ENCODE measurements at places on chromosomes 1 and 21. TPM values are rescaled to one million over a fixed set of nuclear protein-coding genes. Genes with fewer than 3 reads are reported as not detected.

The CD1B gene
- not detected for total RNA-seq

The FCGR1A gene
- not detected for total RNA-seq

The CRYBG2 gene
- total RNA-seq = 10.3 TPM

The C8A gene
- not detected for total RNA-seq

The USP48 gene
- total RNA-seq = 73.8 TPM

The USH2A gene
- total RNA-seq = 0.16 TPM

The ATP1A1 gene
- 337 TPM for total RNA-seq

The LRRC38 gene
- 0.43 TPM for total RNA-seq

The ADGRL2 gene
- 76.4 TPM for total RNA-seq

The MYOG gene
- not detected for total RNA-seq

The KRTAP20-4 gene
- total RNA-seq = not detected

The KIF17 gene
- total RNA-seq = 8.0 TPM

The C21orf91 gene
- 49.5 TPM for total RNA-seq

The SLC45A3 gene
- 7.9 TPM for total RNA-seq

The KRTAP21-2 gene
- total RNA-seq = not detected

The SYTL1 gene
- 7.5 TPM for total RNA-seq

The OR2T11 gene
- total RNA-seq = not detected

The UBE2J2 gene
- 40.4 TPM for total RNA-seq

The TCP10L gene
- 0.95 TPM for total RNA-seq

The ANKRD34A gene
- 0.66 TPM for total RNA-seq

The TNFRSF9 gene
- total RNA-seq = 0.07 TPM

The CREB3L4 gene
- 23.9 TPM for total RNA-seq

The SGIP1 gene
- total RNA-seq = 4.4 TPM

The SPRR2G gene
- total RNA-seq = not detected

The PRR9 gene
- not detected for total RNA-seq

The ZNF669 gene
- total RNA-seq = 20.6 TPM

The LIN28A gene
- total RNA-seq = 1,041 TPM

The AGT gene
- total RNA-seq = not detected

The KCNE2 gene
- total RNA-seq = 1.4 TPM

The FCRL2 gene
- total RNA-seq = not detected

The HHAT gene
- total RNA-seq = 9.6 TPM

The KDM5B gene
- 219 TPM for total RNA-seq

The COL9A2 gene
- 295 TPM for total RNA-seq

The MT1HL1 gene
- total RNA-seq = not detected

The C1orf122 gene
- total RNA-seq = 57.3 TPM

The CATSPER4 gene
- total RNA-seq = 0.33 TPM

The YARS1 gene
- total RNA-seq = 154 TPM

The GBP5 gene
- total RNA-seq = not detected

The SLC27A3 gene
- 64.5 TPM for total RNA-seq

The SH2D2A gene
- total RNA-seq = 2.4 TPM

The TRIM33 gene
- 47.2 TPM for total RNA-seq

The GBP7 gene
- not detected for total RNA-seq

The RNF223 gene
- not detected for total RNA-seq
